ENCODE measurements at places on chromosomes 11 and 22. TPM values are rescaled to one million over a fixed set of nuclear protein-coding genes. Genes with fewer than 3 reads are reported as not detected.
A peak's percentile ranks its signal among the peaks of the same experiment; 100 is the strongest.

Gene OR52E5
- not detected for total RNA-seq

Gene POU2AF2
- not detected for total RNA-seq

GRCh38 chr22:22692707-22693530 is 48.5 kb downstream of the GGTLC2 start:
- no peak overlapping the region for H3K27ac ChIP-seq
- DNase-seq, result peak; percentile 76
- H3K36me3 ChIP-seq, result no peaks in the 10 kb centered on the region
- no peaks in the 10 kb centered on the region for H3K27me3 ChIP-seq
- H3K4me3 ChIP-seq, result no peak overlapping the region

GRCh38 chr22:27574651-27575050 is 226.9 kb downstream of the MN1 start:
- H3K4me1 ChIP-seq, result no peaks in the 10 kb centered on the region
- DNase-seq, result no peak
- H3K4me3 ChIP-seq, result no peak overlapping the region
- no peak overlapping the region for H3K27ac ChIP-seq
- peaks cover 4% of the 10 kb centered on the region for H3K27me3 ChIP-seq

DNA sequence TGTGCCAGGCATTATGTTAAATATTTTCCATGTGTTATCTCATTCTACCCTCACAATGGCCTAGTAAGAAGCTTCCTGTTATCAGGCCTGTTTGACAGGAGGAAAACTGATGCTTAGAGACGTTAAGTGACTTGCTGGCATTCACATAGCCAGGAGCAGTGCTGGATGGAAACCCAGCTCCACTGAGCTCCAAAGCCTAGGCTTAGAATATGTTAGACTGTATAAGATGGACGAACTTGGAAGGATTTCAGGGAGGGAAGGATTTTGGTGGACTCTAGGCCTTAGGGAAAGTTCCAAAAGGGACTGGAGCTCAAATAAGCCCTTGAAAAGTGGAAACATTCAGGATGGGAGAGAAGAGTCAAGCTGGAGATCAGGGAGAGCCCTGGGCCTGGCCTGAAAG is 2.1 kb downstream of the CD44 start:
- H3K27ac ChIP-seq, result peak overlapping the region; percentile 95
- H3K27me3 ChIP-seq, result no peaks in the 10 kb centered on the region
- H3K4me3 ChIP-seq, result peak overlapping the region; percentile 82
- no peak for DNase-seq
- peaks cover 60% of the 10 kb centered on the region for H3K4me1 ChIP-seq

Gene TUBA8
- not detected for total RNA-seq

DNA sequence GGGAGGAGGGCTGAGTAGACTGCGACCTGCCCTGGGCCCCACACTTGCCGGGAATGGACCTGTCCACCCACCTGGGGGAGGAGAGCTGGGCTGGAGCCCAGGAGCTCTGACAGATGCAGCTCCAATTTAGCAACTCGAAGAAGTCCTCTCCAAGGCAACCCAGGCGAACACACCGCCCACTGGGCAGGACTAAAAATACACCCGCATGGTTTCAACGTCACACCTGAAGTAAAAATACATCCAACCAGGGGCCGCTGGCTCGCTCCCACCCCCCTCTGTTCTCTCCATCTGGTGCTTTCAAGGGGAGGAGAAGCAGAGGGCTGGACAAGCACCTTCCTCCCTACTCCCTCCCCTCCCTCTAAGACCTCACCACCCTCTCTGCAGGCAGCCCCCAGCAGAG is 119.9 kb downstream of the FEZ1 start:
- H3K27me3 ChIP-seq, result no peaks in the 10 kb centered on the region
- no peaks in the 10 kb centered on the region for H3K36me3 ChIP-seq
- H3K4me3 ChIP-seq, result no peak overlapping the region
- no peaks in the 10 kb centered on the region for H3K4me1 ChIP-seq
- no peak for DNase-seq

- no peaks in the 10 kb centered on the region for H3K4me1 ChIP-seq
- no peaks in the 10 kb centered on the region for H3K27me3 ChIP-seq
- no peak overlapping the region for H3K4me3 ChIP-seq
- no peak overlapping the region for H3K27ac ChIP-seq
Observed at GRCh38 chr11:69487849-69488542, 6.5 kb downstream of the LINC01488 start.

DNA sequence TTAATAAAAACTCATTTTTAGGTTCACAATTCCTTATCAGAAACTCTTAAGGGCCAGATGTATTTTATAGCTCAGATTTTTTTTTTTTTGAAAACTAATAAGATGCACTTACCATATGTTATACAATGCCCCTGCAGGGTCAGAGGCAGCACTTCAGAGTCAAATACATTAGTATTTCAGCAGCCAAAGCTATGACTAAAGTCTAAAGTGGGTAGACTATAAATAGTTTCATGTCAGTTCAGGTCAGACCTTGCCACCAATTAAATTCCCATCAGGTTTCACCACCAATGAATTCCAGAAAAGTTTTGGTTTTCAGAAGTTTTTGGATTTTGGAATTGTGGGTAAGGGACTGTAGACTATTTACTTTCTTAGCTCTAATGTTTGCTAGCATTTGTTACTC is 75.9 kb downstream of the FAM83F start:
- peaks cover 44% of the 10 kb centered on the region for H3K4me1 ChIP-seq
- no peaks in the 10 kb centered on the region for H3K27me3 ChIP-seq
- H3K36me3 ChIP-seq, result no peaks in the 10 kb centered on the region
- no peak for DNase-seq
- no peak overlapping the region for H3K27ac ChIP-seq
- no peak overlapping the region for H3K4me3 ChIP-seq

Data from CD8-positive, alpha-beta memory T cell (primary cell).